Activated T-cell treated with anti-CD3 and anti-CD28 coated beads, Interleukin-2, amount 50 U/mL, for 48 hours (primary cell): ENCODE measurements at places on chromosomes 7 and 10.

DNA sequence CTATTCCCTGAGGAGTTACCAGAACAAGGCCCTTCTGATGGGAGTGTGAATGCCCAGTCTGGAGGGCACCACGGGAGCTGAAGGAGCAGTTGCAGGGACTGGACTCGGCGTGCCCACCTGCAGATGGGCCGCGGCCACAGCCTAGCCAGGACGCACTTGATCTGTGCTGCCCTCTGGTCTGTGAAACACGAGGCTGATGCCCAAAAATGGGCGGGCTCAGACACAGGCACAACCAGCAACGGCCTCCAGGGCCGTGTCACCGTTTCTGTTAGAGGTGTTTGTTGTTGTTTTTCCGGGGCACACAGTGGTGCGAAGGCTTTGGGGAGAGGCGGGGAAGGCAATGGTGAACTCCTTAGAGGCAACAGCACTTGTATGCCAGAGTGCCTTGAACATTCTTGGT lies 235.8 kb downstream of the DNAJB6 start:
- no peak for DNase-seq

DNA sequence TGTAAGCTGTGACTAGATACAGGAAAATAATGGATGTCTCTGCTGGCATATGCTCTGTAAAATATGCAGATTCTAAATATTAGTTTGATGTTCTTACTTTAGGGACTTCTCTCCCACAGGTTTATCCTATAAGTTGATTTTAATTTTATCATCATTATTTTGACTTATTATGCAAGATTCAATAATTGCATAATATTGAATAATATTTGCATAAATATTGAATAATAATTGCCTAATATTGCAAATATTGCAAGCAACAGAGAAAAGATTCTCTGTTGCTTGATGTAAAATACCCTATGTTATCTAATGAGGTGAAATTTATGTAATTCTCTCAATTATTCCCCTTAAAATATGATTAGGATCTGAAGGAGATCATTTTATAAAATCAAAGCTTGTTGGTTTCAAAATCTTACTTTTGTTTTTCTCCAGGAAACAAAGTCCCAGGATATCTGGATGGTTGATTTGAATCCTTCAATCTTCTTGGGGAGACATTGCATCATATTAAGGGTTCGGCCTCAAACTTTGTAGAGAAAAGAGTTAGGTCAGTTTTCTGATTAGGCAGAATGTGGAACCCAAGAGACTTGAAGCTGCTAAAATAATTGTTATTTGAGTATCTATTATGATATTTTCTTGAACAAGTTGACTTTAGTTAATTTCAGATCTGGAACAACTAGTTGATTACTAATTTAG lies 92.8 kb upstream of the MTPN start:
- DNase-seq: no peak

- DNase-seq: peak; percentile 84
Measured at GRCh38 chr10:79322616-79323543, 24.4 kb upstream of the PPIF start.

DNA sequence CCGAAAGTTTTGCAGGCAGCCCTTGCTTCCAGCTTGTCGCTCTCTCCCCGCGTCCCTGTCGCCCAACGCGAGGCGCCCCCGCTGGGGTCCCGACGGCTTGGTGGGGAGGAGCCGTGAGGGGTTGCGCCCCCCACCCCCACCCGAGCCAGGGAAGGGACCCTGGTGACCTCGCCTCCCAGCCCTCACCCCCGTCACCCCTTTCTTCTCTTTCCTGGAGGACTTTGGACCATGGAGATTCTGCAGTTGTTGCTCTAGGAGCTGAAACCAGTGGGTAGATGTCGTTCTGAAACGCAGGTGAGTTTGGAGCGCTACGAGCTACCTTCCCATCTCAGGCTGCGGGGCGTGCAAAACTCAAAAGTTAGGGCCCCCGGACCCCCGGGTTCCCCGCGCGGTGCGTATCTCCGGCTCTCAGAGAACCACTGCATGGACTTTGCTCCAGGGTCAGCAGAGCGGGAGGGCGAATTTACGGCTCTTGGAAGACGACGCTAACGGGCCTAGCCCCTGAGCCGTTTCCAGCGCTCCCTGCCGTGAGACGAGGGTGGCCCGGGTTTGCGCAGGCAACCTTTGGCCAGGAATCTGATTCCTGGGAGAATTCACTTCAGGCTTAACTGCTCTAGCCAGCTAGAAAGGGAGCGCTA lies 684 bp upstream of the ATXN7L1 start:
- peak; percentile 43 for DNase-seq

DNA sequence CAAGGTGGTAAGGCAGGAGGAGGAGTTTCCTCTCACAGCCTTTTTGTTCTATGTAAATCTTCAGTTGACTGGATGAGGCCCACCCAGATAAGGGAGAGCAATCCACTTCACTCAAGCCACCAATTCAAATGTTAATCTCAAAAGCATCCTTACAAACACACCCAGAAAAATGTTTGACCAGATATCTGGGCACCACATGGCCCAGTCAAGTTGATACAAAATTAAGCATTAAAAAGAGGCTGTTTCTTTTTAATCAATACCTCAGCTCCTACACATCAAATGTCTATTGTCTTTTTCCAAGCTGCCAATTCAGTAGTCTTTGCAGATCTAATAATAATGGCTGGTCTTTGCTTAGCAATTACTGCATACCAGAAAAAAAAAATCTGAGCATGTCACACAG lies 18.0 kb upstream of the LYZL1 start:
- no peak for DNase-seq

- no peak for DNase-seq
Measured at GRCh38 chr10:110881905-110882304, 10.2 kb downstream of the PDCD4 start.
